Activated naive CD4-positive, alpha-beta T cell treated with anti-CD3 and anti-CD28 coated beads, Interleukin-2, amount 10 ng/mL, durations not matched to agents 7 days and 5 days (primary cell): ENCODE measurements at places on chromosomes 2 and 18.

DNA sequence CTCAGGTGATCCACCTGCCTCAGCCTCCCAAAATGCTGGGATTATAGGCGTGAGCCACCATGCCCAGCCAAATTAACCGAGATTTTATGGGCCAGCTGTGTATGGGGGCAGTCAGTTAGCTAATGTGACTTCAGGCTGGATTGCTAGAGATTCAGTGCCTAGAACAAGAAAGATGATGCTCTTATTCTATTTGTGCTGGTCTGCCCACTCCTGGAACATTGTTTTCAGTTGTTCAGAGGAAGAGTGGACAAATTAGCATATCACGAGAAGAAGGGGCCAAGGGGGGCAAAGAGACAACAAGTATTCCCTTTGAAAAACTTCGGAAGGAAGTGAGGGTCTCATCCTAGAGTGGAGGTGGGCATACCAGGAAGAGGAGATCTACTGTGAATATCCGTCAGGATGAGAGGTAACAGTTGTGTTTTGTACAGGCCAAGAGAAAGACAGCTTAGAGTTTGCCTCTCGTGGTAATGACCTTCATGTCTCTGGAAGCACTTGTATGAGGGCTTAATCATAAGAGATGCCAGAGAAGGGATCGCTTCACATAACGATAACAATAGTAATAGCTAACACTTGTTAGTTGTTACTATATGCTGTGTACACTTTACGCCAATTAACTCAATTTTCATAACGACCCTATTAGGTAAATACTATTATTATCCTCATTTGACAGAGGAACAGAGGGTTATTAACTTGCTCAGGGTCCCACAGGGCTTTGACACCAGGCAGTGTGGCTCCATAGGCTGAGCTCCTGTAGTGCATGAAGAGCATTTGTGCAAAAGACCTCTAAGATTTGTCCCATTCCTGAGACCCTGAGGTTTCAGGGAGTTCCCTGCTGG, 138.3 kb downstream of the DDX1 start:
- no peak for DNase-seq

- DNase-seq: no peak
Observed at GRCh38 chr2:71659868-71660518, 206.6 kb downstream of the DYSF start.

GRCh38 chr18:77634494-77634893, 384.8 kb downstream of the GALR1 start:
- no peak for DNase-seq

DNA sequence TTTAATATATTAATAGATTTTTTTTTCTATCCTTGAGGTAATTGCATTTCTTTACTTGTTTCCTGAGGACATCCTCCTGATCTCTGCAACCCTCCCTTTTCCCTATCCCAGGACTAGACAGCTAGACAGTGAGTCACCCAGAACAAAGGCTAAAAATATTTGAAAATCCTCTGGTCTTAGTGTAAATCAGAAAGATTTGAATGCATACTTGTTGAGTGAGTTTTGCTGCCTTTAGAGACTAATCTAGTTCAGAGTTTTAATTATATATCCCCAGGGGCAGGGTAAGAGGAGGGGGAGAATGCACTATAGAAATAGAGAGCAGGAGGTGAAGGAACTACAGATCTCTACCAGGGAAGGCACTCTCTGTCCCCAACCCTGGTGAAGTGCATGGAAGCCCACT, 202.3 kb upstream of the TCF4 start:
- no peak for DNase-seq

GRCh38 chr2:109396202-109397180, 217.3 kb downstream of the SEPTIN10 start:
- DNase-seq: no peak

DNA sequence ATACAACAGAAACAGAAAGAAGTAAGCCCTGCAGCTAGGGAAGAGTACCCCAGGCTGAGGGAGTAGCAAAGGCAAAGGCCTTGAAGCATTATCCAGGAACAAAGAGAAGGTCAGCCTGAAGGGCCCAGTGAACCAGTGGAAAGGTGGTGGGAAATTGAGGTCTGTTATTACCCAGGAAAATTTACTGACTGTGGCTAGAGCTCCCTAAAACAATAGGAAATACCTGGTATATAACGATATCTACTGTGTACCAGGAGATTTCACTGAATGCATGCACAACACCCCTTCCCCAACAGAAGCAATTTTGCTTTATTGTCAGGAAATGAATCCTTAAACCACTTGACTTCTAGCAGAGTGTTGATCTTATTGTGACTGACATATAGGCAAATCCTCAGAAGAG, 365.3 kb downstream of the ERBB4 start:
- no peak for DNase-seq

DNA sequence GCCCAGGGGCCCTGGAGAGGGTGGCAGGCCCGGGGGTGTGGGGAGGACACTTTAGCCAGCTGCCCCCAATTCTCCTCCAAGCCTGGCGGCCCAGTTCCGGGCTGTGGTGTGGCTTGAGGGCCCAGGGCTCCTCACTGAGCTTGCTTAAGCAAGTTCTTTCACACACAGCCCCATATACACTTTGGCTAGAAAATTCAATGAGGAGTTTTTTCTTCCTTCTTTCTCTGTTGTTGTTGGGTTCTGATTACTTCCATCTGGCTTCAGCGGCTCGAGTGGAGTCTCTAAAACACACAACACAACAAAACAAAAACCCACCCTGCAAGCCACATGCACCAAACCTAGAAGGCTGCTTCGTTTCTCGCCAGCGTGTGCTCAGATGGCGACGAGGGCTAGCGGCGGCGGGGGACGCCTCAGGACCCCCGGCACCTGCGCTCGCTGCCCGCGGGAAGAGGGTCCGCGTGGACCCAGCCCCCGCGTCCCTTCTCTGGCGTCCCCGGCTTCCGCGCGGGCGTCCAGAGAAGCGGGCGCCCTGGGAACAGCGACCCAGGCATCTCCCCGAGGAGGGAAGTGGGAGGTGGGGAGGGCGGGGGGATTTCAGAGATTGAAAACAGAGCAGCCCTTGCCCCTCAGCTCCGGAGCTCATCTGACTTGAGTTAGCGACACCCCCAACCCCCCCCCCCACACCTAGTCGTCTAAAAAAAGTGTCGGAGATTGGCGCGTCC, 577 bp upstream of the GLI2 start:
- no peak for DNase-seq

GRCh38 chr2:159891917-159892730, 94.1 kb upstream of the CD302 start:
- DNase-seq: no peak

GRCh38 chr18:25164848-25165811, 186.8 kb downstream of the ZNF521 start:
- no peak for DNase-seq

DNA sequence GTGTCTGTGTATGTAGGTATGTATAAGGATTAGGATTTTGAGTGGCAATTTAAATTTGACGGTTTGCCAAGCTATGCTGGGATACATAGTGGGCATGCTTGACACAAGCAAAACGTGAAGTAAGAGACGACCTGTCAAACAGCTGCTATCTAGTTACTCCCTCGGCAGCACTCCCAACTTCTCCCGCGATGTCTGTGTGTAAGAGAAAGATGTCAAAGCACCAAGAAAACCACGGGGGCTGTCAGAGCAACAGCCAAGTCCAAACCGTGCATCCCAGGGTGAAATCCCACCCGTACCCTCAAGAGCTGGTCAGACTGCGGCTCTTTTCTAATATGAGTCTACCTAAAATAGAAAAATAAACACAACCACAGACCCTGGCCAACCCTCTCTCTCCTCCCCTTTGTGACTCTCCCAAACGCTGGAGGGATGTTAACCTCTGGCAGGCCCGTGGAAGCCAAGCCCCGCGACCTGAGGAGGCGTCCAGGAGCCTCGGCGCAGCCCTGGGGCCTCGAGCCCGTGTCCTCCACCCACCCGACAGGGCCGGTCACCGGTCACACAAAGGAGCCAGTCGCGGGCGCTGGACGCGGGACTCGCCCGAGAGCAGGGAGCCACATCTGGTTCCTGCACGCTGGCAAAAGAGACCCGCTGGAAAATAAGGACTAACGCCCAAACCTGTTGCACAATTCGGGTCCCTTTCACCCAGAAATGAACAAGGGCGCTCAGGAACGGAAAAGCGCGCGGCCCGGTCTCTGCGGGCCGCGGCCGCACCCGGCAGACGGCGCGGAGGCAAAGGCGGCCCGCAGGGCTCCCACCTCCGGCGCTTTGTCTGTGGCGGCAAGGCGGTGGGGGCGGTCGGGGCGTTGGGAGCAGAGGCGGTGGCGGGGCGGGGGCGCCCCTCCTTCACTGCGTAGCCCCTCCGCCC, 925 bp downstream of the SESTD1 start:
- DNase-seq: peak; percentile 55

GRCh38 chr2:219570924-219571310, 422 bp downstream of the OBSL1 start:
- DNase-seq: no peak

GRCh38 chr2:138502255-138503086, 901 bp downstream of the SPOPL start:
- DNase-seq: no peak

DNA sequence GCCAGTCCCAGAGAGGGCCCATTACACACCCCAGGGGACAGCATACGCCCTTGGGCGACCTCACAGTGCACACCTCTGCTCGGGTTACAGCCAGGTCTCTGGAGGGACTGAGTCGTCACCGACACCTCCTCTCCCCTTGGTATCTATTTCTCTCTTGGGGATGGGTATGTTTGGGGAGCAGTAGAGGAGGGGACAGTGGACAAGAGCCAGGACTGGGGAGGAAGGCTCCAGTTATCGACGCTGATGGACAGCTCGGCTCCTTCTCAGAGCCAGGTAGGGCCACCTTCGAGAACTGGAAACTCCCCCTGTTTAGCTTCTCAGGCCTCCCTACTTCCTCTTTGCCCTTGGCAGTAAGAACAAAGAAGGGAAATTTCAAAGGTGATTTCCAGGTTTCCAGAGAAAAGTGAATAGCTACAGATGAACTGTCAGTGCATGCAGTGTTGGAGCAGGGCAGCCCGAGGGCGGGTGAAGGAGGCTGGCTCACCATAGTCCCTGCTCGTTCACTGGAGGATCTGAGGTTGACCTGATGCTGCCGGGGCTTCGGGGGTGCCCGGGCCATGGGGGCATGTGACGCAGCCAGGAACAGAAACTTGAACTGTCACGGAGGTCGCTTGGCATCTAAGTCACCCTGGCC, 4.4 kb upstream of the SEMA4C start:
- no peak for DNase-seq

DNA sequence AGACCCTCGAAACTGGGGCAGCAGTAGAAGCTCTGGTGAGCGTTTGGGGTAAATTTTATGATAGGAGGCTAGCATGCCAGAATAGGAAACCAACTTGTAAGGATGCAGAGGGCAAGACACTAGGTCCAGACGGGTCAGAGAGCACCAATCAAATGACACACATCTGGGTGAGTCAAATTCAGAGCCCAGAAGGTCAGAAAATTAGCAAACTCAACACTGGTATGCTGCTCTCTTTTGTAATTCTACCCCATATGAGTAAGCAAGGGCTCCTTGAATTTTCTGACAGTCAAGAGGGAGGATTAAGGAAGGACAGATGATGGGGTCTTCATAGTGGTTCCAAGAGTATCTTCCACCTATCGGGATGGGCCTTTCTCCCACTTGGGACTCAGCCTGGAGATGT, 209.8 kb downstream of the BCL2 start:
- no peak for DNase-seq

DNA sequence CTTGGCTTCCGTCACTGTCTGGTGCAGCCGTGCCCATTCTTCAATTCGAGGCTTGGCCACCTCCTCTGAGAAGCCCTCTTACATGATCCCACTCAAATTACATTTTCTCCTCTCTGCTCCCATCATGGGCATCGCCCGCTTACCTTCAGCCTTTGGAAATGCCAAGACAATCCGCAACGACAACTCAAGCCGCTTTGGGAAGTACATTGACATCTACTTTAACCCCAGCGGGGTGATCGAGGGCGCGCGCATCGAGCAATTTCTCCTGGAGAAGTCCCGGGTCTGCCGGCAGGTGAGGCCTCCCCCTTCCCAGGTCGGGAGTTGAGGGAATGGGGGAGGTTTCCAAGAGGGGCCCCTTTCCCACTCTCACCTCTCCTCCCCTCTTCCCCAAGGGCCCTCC, 38.3 kb downstream of the MYO7B start:
- DNase-seq: no peak

GRCh38 chr2:212745359-212745758, 206.8 kb upstream of the ERBB4 start:
- no peak for DNase-seq

- no peak for DNase-seq
Observed at GRCh38 chr2:98072442-98072841, 14.5 kb upstream of the VWA3B start.

- no peak for DNase-seq
Observed at GRCh38 chr2:21860907-21861306, 737.1 kb downstream of the TDRD15 start.

DNA sequence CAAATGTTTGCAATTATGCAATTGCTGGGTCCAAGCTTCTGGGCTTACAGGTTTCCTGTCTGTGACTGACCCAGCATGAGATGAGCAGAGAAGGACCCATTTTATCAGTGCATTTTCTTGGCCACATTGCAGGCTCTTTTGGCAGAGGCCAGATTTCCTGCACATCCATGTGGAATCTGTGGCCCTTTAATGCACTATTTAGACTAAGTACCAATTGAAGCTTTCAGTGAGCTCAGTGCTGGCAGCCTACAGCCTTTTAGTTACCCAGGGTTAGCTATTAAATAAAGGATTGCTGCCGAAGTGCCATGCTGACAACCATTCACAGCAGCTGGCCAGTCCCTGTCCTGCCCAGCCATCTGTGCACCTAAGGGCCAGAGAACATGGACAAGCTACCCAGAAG, 165.0 kb downstream of the ANKRD30B start:
- no peak for DNase-seq

GRCh38 chr2:16061441-16062217, 121.3 kb downstream of the MYCN start:
- no peak for DNase-seq

GRCh38 chr2:156088587-156088986, 243.9 kb downstream of the NR4A2 start:
- no peak for DNase-seq

DNA sequence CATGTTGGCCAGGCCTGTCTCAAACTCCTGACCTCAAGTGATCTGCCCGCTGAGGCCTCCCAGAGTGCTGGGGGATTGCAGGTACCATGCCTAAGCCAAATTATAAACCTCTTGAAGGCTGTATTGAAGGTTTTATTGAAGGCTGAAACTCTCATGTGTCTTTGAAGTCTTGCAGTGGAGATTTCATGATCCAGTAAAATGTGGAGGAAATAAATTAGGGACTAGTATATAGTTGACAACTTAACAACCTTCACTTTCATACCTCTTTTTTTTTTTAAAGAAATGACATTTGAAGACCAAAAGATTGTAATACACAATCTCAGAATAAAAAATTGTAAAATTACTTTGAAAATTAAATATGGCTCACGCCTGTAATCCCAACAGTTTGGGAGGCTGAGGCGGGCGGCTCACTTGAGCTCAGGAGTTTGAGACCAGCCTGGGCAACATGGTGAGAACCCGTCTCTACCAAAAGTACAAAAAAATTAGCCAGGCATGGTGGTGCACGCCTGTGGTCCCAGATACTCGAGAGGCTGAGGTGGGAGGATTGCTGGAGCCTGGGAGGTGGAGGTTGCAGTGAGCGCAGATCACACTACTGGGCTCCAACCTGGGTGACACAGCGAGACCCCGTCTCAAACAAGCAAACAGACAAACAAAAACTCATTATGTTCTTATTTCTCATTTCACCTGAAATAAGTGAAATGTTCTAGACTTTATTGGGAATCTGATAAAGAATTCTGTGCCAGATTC, 8.0 kb downstream of the EML4 start:
- no peak for DNase-seq
